Naive thymus-derived CD4-positive, alpha-beta T cell (primary cell): ENCODE measurements at places on chromosomes 2 and 18. TPM values are rescaled to one million over a fixed set of nuclear protein-coding genes. Genes with fewer than 3 reads are reported as not detected.
A peak's percentile ranks its signal among the peaks of the same experiment; 100 is the strongest.

The FAM124B gene
- polyA plus RNA-seq: not detected

- no peak for DNase-seq
These were observed 103.5 kb downstream of the ANTXR1 start for GRCh38 chr2:69116438-69116837.

The CDK15 gene
- not detected for polyA plus RNA-seq

DNA sequence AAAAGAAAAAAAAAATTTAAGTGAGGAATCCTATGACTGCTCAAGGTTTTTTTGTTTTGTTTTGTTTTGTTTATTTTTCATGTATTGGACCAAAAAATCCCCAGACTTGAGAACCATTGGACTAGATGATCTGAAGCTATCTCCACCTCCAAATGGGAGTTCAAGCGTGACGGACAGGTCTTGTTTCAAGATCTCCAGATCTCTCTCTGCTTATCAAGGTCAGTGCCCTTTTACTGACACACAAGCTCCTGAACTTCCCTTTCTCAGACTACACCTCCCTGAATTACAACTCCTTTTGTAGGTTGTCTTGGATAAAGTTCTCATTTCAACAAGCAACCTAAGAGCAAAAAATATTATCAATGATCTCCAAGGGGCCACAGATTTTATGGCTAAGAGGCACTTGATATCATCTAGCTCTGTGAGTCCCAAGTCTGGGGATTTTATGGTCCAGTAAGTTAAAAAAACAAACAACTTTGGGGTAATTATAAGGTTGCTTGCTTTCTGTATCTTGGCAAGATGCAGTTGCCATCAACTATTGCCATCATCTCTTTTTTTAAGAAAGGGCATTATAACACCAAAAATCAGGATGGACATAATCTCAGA lies 396.0 kb upstream of the ATP5MC3 start:
- DNase-seq: no peak

DNA sequence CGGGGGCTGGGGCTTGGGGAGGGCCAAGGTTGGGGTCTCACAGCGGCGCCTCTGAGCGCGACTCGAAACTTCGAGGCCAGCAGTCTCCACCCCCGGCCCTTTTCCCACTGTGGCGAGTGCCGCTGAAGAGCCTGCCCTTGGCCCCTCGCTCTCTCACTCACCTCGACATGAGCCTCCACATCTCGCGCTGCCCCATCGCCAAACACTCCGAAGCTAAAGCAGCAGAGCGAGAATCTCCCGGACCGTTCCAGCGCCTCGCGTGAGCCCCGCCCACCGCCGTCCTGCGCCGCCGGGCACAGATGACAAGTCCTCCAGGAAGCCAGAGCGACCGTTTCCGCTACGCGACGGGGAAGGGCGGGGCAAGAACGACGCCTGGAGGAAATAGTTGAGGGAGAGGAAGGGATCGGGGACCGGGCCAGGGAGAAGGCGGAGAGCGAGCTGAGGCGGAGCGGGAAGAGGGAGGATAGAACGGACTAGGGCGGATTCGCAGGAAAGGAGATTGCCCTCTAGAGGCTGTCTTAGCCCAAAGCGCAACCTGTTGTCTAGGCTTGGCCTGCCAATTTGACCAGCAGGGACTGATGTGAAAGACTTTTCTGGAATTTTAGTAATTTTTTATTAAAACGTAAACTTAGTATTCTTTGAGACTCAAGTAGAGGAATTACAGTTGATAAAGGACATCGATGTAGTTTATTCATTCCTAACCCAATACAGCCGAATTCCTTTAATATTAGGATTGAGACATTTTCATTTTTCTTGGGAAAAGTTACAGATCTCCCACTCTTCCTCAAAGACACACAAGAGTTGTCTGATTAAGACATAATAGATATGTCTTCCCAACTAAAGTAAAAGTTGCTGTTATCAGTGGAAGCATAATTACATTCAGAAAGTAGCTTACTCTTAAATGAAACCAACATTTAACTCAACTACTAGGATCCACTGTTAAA lies at the start of gene HIBCH:
Gene HIBCH (minus strand): TSS at position 272 of the 944 bp plus-strand sequence. CDS start 76 bp downstream, at position 196.
- DNase-seq: peak; percentile 71

- DNase-seq: no peak
These were observed 693.9 kb downstream of the SATB2 start for GRCh38 chr2:198763793-198764192.

DNA sequence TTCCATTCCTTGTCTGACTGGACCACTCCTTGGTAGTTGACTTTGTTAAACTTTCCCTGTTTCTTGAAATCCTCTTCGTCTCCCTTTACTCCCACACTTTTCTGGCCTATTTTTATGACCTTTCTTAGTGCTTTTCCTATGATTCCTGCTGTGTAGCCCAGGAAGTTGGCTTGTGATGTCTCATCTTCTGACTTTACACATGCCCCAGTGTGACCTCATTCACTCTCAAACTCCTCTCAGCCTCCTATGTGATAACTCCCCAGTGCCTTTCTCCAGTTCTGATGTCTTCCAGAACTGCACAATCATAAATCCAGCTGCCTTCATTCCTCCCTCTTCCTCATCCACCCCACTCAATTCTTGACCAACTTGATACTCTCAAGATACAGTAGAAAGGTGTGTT lies 407.6 kb downstream of the TGIF1 start:
- no peak for DNase-seq

DNA sequence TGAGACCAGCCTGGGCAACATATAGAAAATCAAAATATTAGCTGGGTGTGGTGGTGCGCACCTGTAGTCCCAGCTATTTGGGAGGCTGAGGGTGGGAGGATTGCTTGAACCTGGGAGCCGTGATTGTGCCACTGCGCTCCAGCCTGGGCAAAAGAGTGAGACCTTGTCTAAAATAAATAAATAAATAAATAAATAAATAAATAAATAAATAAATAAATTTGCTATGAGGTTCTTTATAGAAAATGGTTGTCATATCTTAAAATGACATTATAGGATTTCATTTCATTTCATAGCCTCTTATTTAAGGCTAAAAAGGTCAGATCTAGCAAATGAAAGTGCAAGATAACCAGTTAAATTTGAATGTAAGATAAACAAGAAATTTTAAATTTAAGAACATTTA lies 193.0 kb downstream of the NAPG start:
- no peak for DNase-seq

The FOXI3 gene
- polyA plus RNA-seq: not detected

GRCh38 chr2:185472574-185472973 lies 266.0 kb upstream of the FSIP2 start:
- no peak for DNase-seq

The CFC1 gene
- polyA plus RNA-seq: not detected

DNA sequence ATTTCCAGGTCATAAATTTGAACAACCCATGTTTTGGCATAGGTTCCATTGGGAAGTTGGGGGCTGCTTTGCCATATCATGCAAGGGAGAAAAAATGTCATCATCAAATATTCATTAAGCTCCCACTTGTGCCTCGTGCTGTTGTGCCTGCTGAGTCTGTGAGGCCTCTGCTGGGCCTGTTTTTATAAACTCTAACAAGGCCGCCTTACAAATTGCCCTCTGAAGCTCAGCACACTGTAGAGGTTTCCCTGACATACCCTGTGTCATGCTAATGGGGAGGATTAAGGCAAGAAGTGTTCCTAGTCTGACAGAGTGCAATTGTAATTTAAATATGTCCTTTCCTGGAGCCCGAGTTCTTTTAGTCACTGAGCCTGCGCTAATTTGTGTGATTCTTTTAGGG lies 17.6 kb downstream of the OSBPL6 start:
- no peak for DNase-seq

- no peak for DNase-seq
These were observed 219.3 kb upstream of the OSR1 start for GRCh38 chr2:19577723-19578122.

The UGT1A4 gene
- polyA plus RNA-seq: not detected

DNA sequence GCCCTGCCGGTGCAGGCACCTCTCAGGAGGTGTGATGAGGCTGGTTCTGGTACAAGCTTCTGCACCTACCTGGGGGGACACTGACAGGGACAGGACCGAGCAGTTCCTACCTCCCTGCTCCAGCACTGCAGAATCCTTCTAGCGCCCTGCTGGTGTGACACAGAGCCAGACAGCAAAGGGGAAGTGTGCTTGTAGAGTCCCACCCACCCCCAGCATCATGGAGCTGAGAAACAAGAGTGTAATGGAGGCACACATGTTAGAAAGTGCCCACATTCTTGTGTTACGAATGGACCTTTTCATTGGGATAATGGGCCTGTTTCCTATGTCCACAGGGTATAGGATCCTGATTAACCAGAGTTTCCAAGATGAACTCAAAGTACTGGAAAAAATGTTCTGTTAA lies 38.3 kb downstream of the OXER1 start:
- DNase-seq: no peak

The G6PC2 gene
- polyA plus RNA-seq: not detected

The CHMP1B gene
- polyA plus RNA-seq: 52.1 TPM

The HDHD2 gene
- 45.6 TPM for polyA plus RNA-seq

DNA sequence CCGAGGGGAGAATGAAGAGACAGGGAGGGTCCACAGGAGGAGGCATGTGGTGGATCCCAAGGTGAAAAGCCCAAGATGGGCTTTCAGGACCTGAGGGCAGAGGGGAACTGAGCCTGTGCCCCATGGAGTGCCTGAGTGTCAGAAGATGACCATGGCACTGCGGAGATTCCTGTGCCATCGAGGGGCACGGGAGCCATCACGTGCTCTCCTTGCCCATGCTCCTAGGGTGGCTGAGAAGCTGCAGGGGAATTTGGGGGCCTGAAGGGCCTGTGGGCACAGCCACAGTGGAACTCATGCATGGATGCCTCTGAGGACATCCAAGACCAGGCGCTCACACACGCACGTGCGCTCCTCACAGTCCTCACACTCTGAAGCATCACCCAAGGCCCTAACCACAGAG lies 56.1 kb upstream of the GLI2 start:
- no peak for DNase-seq

GRCh38 chr2:214560176-214560575 lies 149.3 kb downstream of the VWC2L start:
- no peak for DNase-seq

DNA sequence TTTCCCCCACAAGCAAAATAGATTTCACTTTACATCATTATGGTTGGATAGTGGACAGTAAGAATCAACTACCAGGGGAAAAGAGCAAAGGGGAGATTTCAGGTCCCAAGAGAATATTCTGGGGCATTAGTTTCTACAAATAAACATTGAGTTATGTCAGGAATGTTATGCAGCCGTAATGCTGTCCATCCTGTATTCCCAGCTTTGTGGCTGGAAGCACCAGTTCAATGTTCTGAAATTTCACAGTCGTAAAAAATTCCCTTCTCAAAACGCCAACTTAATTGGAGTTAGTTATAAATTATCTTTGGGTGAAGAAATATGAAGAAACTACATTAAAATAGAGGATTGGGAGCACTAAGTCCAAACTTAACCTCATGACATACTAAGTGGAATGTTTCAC lies 141.5 kb upstream of the FIGN start:
- no peak for DNase-seq

GRCh38 chr18:8978394-8978793 lies 124.1 kb upstream of the NDUFV2 start:
- DNase-seq: no peak
